ENCODE measurements at places on chromosomes 13 and 19. TPM values are rescaled to one million over a fixed set of nuclear protein-coding genes. Genes with fewer than 3 reads are reported as not detected.

Gene MAP4K1
- 2.7 TPM for total RNA-seq

Gene PCDH20
- 5.0 TPM for total RNA-seq

Gene LYPD3
- 0.70 TPM for total RNA-seq

Gene FOXA3
- total RNA-seq = 1.3 TPM

All from metanephros (tissue), 2 donors.